ENCODE measurements at places on chromosomes 12 and 14.

GRCh38 chr12:75177997-75178396 is 31.6 kb downstream of the KCNC2 start:
- DNase-seq, result no peak

GRCh38 chr14:61343991-61344405 is 22.6 kb downstream of the PRKCH start:
- DNase-seq, result no peak

DNA sequence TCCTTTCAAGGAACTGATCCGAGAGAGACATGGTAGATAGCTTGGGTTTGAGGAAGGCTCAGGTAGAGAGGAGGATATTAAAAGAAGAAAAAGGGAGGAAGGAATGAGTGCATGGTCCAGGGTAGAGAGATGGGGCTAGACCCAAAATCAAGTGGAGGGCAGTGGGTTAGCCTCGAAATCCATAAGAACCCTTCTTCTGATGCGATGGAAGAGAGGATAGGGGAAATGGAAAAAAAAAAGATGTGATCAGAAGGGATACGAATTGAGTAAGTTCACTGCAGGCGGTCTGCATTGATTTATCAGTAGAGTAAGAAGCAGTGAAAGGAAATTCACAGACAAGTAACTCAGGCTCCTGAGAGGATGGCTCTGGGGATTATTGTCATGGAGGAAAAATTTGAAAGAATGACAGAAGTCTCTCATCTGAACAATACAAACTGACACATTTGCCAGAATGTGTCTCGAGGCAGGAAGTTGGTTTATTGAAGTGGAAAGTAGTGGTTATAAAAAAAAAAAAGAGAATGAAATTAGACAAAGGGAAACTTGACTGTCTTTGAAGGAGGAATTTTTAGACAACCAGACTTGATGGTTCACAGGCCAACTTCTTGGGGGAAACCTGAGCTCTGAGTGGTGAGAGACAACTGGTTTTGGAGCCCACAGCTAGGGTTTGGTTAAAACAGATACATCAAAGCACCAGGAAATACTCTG is 10.2 kb downstream of the PPFIBP1 start:
- DNase-seq, result no peak

DNA sequence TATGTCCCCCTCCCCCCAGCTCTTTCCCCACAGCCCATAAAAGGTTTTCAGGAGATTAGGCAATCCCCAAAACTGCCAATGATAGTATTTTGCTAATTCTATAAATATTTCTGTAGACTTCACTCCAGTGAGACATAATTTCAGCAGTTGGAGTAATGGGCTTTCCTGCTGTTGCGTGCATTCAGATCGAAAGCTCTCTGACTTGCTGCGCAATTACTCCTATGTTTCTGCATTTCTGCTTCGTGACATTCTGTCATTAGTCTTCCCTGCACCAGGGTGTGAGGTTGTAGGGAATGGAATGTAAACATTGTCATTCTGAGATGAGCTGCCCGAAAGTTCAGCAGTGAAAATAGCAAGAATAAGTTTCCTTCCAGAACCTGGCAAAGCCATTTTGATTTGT is 58.2 kb downstream of the SAMD4A start:
- no peak for DNase-seq
